Activated CD8-positive, alpha-beta memory T cell treated with anti-CD3 and anti-CD28 coated beads, Interleukin-2, amount 50 U/mL, for 48 hours (primary cell): ENCODE measurements at places on chromosomes 5 and 9.
A peak's percentile ranks its signal among the peaks of the same experiment; 100 is the strongest.

DNA sequence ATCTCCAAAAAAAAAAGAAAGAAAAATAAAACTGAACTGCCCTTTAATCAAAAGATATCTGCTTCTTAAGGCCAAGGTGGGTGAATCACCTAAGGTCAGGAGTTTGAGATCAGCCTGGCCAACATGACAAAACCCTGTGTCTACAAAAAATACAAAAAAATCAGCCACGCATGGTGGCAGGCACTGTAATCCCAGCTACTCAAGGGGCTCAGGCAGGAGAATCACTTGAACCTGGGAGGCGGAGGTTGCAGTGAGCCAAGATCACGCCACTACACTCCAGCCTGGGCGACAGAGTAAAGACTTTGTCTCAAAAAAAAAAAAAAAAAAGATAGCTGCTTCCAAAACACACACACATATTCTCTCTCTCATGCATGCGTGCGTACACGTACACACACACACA is 17.8 kb downstream of the SCAI start:
- DNase-seq: no peak

GRCh38 chr5:86461169-86461956 is 156.4 kb upstream of the COX7C start:
- DNase-seq: no peak

DNA sequence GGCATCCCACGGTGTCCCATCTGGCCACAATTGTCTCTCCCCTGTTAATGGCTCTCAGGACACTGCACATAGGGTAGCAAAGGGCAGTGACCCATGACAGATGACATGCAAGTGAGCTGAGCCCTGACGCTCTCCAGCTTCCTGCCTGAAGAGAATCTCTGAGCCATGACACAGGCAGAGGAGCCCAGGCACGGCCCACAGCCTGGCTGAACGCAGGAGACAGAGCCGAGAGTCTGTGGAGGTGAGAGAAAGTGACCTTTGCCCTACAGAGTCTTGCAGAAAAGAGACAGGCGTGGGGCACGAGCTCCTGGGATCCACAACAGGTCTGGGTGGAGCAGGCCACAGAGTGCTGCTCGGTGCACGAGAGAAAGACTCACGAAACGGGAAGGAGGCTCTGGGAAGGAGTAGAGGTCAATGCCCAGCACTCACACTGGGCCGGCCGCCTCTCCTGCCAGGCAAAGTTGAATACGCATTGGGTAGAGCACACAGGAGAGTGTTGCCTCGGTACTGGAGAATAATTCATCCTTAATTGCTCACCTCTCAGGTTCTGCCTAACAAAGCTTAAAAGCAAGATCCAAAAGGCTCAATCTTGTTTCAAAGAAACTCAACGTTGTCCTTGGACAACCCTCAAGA is 90.3 kb downstream of the MRPL36 start:
- DNase-seq: no peak

DNA sequence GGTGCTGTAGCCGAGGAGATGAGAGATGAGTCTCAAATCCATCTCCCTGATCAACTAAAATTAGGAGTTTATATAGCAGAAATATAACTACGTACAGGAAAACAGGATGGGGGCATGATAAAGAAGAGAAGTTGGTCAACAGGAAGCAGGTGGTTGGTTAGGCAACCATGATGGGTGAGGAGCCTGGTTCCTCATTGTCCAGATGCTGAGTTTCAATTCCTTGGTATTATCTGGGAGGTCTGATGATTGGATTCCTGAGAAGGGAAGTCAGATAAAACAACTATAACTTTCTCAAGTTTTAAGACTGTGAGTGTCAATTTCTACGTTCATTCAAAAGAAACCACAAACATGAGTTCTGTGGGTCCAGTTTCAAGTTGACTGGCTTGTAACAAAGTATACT is 323.9 kb downstream of the MTRR start:
- no peak for DNase-seq

- no peak for DNase-seq
These were observed 24.6 kb upstream of the PTGER4 start for GRCh38 chr5:40655138-40655537.

- DNase-seq: no peak
These were observed 23.0 kb downstream of the FRRS1L start for GRCh38 chr9:109143881-109144562.

- DNase-seq: no peak
These were observed 98.7 kb downstream of the EDIL3 start for GRCh38 chr5:84285641-84286637.

GRCh38 chr5:147234239-147234824 is 494 bp upstream of the STK32A start:
- DNase-seq: no peak

DNA sequence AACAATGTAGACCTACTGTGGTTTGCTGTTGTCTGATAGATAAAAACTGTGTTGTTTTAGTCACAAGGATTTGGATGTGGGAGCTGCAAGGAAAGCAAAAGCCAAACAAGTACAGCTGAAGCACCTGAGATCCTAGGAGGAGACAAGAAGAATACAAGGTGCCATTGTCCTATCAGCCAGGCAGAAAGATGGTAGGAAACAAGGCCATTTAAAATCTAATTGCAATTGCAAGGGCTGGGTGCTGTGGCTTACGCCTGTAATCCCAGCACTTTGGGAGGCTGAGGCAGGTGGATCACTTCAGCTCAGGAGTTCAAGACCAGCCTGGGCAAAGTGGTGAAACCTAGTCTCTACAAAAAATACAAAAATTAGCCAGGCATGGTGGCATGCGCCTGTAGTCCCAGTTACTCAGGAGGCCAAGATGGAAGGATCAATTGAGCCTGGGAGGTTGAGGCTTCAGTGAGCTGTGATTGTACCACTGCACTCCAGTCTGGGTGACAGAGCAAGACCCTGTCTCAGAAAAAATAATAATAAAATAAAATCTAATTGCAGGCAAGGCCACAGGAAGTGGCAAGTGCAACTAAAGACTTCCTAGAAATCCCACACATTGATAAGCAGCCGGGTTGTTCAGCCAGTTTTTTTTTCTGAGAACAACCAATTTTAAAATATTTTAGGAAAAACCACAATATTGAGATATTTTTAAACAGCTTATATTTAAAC is 22.6 kb downstream of the DOCK8 start:
- DNase-seq: no peak

- DNase-seq: no peak
These were observed 202.2 kb downstream of the NFIB start for GRCh38 chr9:14111696-14112095.

GRCh38 chr5:113043491-113043931 is 66.9 kb downstream of the DCP2 start:
- peak; percentile 69 for DNase-seq

DNA sequence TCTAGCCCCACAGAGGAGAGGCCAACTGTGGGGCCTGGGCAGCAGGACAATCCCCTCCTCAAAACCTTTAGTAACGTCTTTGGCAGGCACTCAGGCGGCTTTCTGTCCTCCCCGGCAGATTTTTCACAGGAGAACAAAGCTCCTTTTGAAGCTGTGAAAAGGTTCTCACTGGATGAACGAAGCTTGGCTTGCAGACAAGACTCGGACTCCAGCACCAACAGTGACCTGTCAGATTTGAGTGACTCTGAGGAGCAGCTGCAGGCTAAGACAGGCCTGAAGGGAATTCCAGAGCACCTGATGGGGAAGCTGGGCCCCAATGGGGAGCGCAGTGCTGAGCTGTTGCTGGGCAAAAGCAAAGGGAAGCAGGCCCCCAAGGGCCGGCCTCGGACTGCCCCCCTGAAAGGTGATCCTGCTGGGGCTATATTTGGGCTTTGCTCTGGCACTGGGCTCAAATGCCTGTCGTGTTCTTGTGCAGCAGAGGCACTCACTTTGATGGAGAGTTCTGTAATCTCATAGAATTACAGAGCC is 39.4 kb downstream of the KDM3B start:
- no peak for DNase-seq

GRCh38 chr5:136007271-136007670 is 21.5 kb upstream of the TGFBI start:
- no peak for DNase-seq

GRCh38 chr5:25554077-25554476 is 909.3 kb upstream of the CDH10 start:
- no peak for DNase-seq
